Urothelium cell line (cell line): ENCODE measurements at places on chromosomes 3 and 15.

- DNase-seq, result no peak
Measured at GRCh38 chr3:140384028-140384771, 293.7 kb upstream of the TRIM42 start.

DNA sequence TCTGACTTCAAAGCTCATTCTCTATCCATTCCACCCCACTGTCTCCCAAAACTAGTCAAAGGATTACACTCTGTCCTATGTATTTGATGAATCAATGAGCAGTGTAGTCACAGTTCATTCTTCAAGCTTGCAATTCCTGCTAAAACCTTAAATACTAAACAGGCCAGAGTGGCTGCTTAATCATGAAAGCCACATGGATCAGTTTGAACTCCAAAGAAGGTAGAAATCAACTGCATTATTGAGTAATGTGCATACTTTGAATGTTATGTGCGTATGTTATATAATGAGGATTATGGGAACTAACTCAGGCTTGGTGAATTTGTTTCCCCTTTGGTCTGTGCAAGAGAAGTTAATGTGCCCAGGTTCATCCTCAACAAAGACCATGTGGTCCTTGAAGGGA lies 45.4 kb downstream of the PRICKLE2 start:
- DNase-seq, result no peak

DNA sequence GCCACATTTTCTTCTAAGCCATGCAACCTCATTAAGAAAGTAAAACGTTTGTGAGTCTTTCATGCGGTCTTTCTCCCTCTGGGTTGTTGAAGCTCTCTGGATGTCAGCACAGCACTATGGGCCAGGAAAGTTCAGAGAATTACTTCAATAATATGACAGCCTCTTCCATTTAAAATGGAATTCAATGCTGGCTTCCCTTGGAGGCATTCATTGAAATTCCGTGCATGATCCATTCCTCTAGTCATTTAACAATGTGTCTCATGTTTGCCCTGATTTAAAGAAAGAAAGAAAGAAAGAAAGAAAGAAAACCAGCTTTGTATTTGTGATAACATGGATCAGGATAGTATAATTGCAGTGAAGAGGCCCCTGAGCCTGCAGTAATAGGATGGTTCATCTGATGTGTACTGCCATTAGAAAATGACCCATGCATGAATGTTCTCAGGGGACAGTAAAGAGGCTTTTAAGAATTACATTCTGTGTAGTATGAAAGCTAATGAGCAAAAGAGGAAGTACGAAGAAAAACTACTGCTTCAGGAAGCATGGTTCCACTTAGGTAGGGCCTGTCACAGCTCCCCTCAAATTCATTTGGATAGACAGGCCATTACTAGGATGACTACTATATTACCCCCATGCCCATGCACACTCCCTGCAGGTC lies 146.0 kb downstream of the ARPP21 start:
- no peak for DNase-seq

DNA sequence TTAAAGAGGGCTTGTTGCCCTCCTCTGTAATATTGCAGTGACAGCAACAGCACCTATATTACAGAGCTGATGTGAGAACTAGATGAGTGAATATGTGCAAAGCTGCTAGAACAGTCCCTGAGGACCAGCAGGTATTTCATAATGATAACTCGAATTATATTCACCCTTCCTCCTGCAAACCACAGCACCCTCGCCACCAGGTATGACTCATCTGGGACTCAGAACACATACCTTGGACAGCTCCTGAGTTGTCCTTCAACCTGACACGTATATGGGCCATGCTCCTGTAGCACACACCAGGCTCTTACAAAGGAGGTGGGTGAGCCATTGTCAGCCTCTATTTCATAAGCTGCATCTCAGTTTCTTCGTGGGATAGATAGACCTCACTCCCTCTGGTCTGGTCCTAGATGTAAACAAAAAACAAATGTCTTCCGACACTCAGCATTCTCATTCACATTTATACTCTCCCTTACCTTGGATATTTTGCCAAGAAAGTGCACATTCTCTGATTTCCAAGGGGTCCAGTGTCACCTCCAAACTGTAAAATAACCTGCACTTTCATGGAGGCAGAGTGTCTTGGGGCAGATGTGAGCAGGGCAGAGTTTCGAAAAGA lies 124.5 kb downstream of the TLE3 start:
- peak; percentile 84 for DNase-seq
